Uterus (tissue), 4 donors: ENCODE measurements at places on chromosomes 11 and 22. TPM values are rescaled to one million over a fixed set of nuclear protein-coding genes. Genes with fewer than 3 reads are reported as not detected.

KLHDC7B gene
- not detected for total RNA-seq

PTPRCAP gene
- 2.5 TPM for total RNA-seq

TNNT3 gene
- total RNA-seq: 60.6 TPM

PRR33 gene
- total RNA-seq: not detected

ANAPC15 gene
- 6.5 TPM for total RNA-seq

OR5P2 gene
- not detected for total RNA-seq

MMP11 gene
- total RNA-seq: 35.8 TPM

DNA sequence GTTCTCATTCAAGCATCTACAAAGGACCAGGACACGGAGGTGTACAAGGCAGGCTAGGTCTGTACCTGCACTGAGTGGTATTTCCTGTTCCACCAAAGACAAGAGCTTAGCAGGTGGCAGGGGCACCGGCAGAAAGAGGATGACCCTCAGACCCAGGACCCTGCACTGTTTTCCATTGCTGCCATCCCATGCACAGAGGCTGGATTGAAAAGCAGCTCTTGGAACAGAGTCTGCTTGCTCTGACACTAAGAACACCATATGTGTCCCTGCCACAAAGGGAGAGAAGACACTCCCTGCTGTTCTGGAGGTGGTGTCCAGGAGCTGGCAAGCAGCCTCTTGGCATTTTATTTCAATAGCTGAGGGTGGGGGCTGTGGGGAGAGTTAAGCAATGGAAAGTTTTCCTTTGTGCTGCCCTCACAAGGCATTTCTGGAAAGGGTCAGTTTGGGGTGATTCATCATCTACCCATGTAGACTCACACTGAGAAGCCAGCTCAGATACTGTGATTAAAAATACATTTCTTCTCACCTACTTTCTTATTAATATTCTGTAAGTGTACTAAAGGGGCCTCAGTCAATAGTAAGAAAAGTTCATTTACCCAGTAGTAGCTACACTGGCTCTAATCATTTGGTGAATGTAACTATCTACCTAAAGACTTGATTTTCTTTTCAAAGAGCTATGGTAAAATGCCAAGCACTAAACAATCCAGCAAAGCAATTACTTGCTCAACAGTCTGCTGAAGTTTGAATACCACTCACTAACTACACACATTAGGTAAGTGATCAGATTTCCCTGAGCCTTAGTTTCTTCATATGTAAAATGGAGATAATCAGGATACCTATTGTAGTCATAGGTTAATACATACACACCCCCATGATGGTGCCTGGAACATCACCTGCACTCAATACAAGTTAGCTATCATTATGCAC is 55.2 kb downstream of the SLC1A2 start:
- peak; percentile 80 for DNase-seq

DNA sequence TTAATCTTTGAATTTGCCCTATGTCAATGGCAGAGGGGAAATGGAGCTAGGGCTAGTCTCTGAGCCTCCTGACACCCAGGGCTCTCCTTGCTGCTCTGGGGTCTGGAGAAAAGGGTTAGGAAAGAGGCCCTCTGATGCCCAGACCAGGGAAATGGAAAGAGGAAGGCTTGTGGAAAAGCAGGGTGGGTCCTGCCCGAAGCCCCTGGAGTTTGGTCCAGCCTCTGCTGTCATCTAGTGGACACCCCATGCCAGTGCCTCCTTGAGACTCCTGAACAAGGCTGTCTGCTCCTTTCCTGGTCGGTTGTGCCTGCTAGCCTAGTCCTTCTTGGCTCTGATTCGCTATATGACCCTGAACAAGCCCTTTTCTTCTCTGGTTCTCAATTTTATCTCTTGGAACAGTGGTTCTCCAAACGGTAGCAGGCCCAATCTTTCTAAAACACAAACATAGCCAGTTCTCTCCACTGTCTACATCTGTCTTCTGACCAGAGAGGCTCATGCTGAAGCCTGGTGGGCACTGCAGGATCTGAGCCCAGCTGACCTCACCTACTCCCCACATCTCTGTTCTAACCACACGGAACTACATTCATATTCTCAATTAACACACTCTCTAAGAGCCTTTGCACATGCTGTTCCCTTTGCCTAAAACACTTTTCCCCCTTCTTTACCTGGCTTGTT is 8.8 kb upstream of the PLA2G3 start:
- peak; percentile 75 for DNase-seq

DNA sequence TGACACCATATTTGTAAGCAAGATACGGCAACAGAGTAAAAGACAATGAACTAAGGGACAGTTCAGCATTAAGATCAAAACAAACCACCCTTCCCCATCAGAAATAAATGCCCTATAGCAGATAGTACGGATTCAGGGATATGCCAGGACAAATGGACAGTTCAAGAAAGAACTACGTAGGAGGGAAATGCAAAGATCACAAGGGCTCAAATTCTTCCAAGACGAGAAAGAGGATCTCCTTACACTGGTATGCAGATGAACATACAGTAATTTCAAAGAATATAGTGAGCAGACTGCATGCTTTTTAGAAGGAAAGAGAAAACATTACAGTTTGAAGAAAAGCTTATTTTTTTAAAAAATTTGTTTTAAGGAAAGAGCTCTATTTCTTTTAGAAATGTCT is 124.7 kb upstream of the APOA1 start:
- no peak for DNase-seq

GRCh38 chr11:47127213-47127612 is 49.5 kb downstream of the ARFGAP2 start:
- DNase-seq: no peak

DNA sequence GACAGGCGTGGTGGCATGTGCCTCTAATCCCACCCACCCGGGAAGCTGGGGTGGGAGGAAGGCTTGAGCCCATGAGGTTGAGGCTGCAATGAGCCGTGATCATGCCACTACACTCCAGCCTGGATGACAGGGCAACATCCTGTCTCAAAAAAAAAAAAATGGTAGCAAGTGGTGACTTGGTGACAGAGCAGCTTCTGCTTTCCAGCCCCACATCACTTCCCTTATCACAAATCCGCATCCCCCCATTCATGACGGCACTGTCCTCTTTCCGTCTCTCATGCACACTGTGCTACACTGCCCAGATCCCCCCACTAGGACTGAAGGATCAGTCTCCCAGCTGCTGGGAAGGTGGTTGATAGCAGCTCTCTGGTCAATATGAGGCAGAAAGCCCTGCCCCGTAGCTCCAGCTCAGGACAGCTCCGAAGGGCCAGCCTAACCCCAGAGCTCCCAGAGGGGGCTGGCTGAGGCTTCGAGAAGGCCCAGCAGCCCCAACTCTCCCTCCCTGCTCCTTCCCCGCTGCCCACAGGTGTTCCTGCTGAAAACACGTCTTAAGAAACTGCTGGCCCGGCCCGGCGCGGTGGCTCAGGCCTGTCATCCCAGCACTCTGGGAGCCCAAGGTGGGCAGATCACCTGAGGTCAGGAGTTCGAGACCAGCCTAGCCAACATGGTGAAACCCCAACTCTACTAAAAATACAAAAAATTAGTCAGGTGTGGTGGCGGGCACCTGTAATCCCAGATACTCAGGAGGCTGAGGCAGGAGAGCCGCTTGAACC is 15.9 kb downstream of the PGA5 start:
- no peak for DNase-seq

DNA sequence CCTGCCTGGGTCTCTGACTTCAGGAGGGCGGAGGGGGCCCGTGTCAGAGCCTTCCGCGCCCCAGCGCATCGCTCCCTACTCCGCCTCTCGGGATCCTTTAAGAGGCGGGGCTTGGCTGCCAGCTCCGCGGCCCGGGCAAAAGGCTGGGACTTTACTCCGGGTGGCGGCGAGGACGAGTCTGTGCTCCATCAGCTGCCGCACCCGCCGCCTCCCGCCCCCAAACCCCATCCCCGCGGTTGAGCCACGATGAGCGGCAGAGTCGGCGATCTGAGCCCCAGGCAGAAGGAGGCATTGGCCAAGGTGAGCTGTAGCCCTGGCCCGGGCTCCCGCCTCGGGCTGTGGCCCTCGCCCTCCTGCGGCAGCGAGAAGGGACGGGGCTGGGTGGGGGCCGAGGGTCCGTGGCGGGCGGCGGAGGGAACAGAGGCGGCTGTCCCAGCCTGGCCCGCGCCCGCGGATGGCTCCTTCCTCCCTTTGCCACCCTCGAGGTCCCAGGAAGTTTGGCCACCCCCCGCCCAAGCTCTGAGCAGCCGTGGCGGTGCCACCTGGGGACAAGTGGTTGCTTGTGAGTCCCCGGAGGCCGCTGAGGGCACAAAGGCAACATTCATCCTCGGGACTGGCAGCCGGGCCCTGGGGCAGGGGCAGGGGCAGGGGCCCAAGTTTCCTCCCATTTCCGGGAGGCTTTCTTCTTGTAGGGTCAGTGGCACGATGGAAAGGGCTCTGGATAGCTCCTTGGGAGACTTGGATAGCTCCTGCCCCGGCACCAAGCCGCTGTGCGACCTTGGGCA is at the start of gene SEC14L2:
SEC14L2 (plus strand) TSS at position 148 of the 785 bp plus-strand sequence; CDS start at position 247, 99 bp downstream.
- DNase-seq: peak; percentile 68
